Retina (tissue), 1 donor: ENCODE measurements at places on chromosomes 6 and 20.
A peak's percentile ranks its signal among the peaks of the same experiment; 100 is the strongest.

DNA sequence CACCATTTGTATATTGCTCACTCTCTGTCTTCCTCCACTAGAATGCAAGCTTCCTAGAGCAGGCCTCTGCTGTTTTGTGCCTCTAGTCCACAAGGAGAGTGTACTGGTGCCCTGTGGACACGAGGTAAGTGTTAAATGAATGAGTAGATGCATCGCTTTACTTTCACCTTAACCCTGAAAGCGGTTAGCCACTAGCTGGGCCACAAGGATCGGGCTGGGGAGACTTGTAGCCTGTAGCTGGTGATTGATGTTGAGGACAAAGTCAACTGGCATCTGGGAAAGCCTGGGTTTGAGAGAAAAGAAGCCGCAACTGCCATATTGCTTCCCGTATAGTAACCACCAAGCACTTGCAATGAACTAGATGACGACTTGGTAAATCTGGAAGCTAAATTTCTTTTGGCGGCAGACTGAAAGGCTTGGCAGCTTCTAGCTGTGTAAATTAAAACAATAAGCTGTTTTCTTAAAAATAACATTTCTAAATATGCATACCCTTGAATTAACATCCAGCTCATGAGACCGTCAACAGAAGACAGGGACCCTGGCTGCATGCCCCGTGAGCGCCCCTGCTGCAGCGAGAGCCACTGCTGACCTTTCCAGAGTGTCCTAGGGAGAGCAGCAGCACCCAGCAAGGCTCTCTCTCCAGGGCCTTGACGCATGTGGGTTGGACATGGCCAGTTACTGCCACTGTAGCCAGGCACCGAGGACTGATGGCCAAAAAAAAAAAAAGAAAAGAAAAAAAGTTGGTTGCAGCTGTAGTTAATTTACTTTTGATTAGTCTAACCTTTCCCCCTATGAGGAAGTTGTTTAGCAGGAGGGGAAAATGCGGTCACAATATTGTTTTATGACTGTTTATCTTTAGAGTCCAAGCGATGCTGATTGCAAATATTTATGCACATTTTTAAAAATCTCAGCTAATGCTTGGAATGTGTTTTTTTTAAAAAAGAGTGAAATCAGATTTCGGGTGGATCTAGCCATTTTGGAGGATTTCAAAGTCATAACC lies 315.1 kb downstream of the TFAP2C start:
- no peak for DNase-seq

- no peak for DNase-seq
Measured at GRCh38 chr20:2596673-2597279, 55.7 kb upstream of the NOP56 start.

GRCh38 chr6:133772567-133772966 lies 116.3 kb upstream of the TCF21 start:
- no peak for DNase-seq

- peak; percentile 92 for DNase-seq
Measured at GRCh38 chr6:93418408-93419303, 703 bp downstream of the EPHA7 start.

DNA sequence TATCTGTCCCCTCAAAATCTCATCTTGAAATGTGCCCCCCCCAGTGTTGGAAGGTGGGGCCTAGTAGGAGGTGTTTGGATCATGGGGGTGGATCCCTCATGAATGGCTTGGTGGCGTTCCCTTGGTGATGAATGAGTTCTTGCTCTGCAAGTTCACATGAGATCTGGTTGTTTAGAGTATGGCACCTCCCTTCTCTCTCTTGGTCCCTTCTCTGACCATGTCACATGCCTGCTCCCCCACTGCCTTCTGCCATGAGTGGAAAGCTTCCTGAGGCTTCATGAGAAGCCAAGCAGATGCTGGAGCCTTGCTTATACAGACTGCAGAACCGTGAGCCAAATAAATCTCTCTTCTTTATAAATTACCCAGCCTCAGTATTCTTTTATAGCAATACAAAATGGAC lies 70.9 kb downstream of the MAN1A1 start:
- no peak for DNase-seq

DNA sequence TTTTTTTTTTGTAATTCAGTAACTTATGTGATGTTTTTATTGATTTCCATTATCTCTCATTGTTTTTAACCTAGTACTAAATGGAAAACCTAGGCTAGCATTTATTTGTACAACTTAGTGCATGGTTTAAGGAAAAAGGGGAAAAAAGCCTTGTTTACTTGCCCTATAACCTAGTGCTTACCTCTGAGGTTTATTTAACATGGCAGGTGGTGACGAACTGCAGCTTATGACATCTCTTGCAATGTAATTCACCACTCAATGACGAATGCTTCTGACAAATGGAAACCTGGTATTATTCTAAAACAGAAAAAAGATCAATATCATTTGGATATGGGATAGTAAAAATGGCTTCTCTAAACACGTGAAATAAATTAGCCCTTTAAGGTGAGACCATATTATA lies 618.6 kb upstream of the FLRT3 start:
- DNase-seq = peak; percentile 35
